ENCODE measurements at places on chromosomes 6 and 20.
A peak's percentile ranks its signal among the peaks of the same experiment; 100 is the strongest.

GRCh38 chr6:101000341-101000740 lies 119.2 kb upstream of the ASCC3 start:
- no peak for DNase-seq

DNA sequence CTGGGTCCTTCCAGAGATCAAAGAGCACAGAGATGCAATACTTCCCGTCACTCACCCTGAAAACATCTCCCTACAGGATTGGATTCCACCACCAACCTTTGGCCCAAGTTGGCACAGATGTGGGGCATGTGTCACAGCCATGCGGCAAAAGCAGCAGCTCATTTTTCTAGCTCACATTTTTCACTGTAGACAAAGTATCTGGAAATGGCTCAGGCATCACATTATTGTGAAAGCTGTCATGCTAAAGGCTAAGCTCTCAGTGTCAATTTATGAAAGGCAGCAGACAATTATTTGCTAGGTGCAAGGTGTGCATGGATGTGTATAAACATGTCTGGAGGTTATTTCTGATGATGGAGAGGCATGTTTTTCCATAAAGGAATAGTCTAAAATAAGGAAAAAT lies 248.8 kb upstream of the PRND start:
- no peak for DNase-seq

- DNase-seq = no peak
Observed at GRCh38 chr6:132187816-132188215, 213.5 kb downstream of the MOXD1 start.

GRCh38 chr6:111427341-111428116 lies 55.5 kb downstream of the REV3L start:
- peak; percentile 26 for DNase-seq

DNA sequence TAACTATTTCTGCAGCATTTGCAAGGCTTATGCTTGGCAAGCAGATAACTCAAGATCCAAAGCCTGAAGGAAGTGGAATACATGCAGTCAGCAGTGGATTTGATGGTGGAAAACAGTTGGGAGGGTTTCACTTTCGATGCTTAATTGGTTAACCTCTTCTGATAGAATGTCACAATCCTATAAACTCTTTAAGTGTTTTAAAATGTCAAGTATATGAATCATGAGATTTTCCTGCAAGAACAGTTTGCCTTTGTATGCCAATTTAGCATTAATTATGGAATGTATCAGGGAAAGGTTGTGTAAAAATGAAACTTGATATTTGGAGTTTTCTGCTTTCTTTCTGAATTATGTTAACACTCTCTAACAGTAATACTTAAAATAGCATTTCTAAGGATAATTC lies 36.6 kb downstream of the NKX2-4 start:
- DNase-seq = no peak

GRCh38 chr6:90870561-90870960 lies 283.7 kb upstream of the MAP3K7 start:
- peak; percentile 16 for DNase-seq

DNA sequence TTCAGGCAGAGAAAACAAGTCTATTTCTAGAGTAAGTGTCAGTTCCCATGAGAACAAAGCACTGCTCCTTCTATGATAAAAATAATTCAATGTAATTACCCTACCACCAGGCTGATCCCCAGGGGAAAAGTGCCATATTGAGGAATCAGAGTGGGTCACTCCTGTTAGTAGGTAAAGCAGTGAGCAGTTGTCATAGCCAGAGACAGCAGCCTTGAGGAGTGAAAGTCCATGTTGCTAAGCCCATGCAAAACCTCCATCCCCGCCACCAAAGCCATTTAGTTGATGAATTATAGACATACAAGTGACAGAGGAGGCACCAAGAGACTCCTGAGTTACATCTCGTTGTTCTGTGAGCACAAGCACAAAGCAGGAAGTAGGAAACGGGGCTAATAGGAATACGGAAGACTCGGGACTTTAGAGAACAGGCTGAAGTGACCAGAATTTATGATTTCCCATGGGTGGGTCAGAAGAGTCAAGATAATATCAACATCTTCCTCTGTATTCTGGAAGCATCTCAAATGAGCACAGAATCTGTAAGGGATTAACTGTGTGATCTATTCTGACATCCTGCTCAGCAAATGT lies 197.9 kb downstream of the MAFB start:
- no peak for DNase-seq

GRCh38 chr20:49052334-49052733 lies 6.2 kb downstream of the CSE1L start:
- DNase-seq = no peak

DNA sequence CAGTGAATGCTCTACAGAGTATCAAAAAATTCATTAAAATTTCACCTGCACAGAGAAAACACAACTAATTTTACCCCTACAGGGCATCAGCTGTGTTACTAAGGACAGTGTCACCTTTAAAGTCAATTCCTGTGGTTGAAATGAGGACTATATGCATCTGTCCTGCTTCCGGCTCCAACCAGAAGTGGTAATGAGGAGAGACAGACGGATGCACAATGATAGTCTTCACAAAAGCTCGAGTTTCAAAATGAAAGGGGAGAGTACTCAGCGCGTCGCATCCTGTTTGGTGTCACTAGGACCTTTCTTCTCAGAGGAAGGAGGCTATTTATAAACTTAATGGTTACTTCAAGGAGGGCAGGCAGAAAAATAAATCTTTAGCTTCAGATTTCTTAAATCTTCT lies 86.5 kb downstream of the LYRM4 start:
- no peak for DNase-seq

Data from urothelium cell line (cell line).